ENCODE measurements at places on chromosomes 2 and 18. TPM values are rescaled to one million over a fixed set of nuclear protein-coding genes. Genes with fewer than 3 reads are reported as not detected.

Gene ERFE
- 0.92 TPM for total RNA-seq

Gene POTEJ
- not detected for total RNA-seq

Gene CD8B2
- total RNA-seq: not detected

Gene NEURL3
- not detected for total RNA-seq

Gene CENPA
- 4.2 TPM for total RNA-seq

Gene ARHGAP25
- 0.50 TPM for total RNA-seq

Gene EPG5
- 36.7 TPM for total RNA-seq

All from aortic smooth muscle cell (primary cell).